ENCODE measurements at places on chromosomes 5 and 9.

DNA sequence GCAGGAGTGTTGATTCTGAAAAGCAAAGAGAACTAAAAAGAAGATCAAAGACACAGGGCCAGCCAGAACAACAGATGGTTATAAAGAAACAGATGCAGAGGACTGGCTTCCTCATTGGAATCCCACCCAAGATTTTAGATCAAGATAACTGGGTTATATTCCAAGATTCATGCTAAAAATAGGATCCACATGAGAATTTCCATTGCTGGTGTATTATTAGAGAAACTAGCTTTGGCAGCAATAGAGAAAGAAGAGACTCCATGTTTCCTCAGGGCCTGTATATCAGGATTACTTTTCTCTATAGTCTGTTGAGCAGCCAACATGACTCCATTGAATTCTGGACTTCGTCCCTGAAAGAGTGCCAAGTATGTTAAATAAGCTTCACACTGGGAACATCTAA is 367.3 kb downstream of the TUSC1 start:
- no peak for DNase-seq

GRCh38 chr9:108526518-108526917 is 329.3 kb downstream of the ACTL7B start:
- DNase-seq: no peak

DNA sequence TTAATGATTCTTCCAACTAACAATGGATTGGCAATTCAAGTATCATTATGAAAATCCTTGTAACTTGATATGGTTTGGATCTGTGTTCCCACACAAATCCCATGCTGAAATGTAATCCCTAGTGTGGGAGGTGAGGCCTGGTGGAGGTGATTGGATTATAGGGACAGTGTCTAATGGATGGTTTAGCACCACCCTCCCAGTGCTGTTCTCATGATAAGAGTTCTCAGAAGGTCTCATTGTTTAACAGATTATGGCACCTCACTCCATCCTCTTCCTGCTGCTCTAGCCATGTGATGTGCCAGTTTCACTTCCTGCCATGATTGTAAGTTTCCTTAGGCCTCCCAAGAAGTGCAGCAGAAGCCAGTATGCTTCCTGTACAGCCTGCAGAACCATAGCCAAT is 1116.2 kb upstream of the EDIL3 start:
- DNase-seq: no peak

- no peak for DNase-seq
Observed at GRCh38 chr5:55929020-55929799, 65.6 kb downstream of the IL6ST start.

- DNase-seq: no peak
Observed at GRCh38 chr5:121055586-121055985, 591.5 kb downstream of the PRR16 start.

GRCh38 chr5:140563596-140563995 is 802 bp downstream of the APBB3 start:
- no peak for DNase-seq

- DNase-seq: no peak
Observed at GRCh38 chr5:35820735-35821134, 36.0 kb upstream of the IL7R start.
